ENCODE measurements at places on chromosomes 1 and 21.

- H3K4me3 ChIP-seq = no peak overlapping the region
- no peak for DNase-seq
- peaks cover 11% of the 10 kb centered on the region for H3K4me1 ChIP-seq
- no peaks in the 10 kb centered on the region for H3K27me3 ChIP-seq
These were observed 5.3 kb downstream of the CREG1 start for GRCh38 chr1:167548059-167548932.

- H3K4me1 ChIP-seq = no peaks in the 10 kb centered on the region
- no peaks in the 10 kb centered on the region for H3K27me3 ChIP-seq
- H3K4me3 ChIP-seq = no peak overlapping the region
- DNase-seq = no peak
These were observed 519.9 kb downstream of the SMYD3 start for GRCh38 chr1:245987219-245987545.

DNA sequence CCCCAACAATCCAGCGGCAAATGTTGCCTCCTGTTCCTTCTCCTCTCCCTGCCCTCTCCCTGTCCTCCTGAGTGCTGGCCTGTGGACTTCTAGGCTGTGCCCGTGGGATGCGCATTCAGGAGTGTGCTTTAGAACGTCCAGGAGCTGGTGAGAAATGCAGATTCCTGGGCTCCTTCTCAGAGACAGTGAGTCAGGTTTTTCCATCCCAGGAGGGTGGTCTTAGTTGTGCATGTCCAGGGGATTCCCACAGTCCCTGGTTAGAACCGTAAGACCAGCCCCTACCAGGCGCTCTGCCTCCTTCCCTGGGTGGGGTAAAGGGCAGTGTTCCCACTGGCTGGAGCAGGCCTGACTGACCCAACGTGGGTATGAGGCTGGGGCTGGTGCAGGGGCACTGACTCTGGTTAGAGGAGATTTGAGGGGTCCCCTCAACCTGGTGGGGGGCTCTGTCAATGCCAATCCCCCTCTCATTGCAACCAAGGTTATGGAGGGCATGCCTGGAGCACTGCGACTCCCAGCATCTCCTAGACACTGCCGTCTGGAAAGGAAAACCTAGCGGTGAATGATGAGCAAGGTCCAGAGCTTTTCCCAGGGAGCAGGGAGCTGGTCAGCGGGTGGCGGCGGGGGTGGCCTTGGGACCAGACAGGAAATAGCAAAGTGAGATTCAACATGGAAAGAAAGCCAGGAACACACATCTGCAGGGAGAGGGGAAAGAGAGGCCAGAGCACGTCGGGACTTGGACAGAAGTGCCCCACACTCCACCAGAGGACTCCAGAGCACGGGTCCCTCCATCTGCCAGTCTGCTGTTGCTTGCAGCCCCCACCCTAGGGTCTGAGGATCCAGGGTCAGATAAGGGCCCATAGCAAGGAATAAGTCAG, 38.5 kb downstream of the HSPG2 start:
- no peaks in the 10 kb centered on the region for H3K27me3 ChIP-seq
- peak overlapping the region; percentile 41 for H3K27ac ChIP-seq
- no peaks in the 10 kb centered on the region for H3K36me3 ChIP-seq
- H3K4me3 ChIP-seq = no peak overlapping the region
- peaks cover 1% of the 10 kb centered on the region for H3K4me1 ChIP-seq

DNA sequence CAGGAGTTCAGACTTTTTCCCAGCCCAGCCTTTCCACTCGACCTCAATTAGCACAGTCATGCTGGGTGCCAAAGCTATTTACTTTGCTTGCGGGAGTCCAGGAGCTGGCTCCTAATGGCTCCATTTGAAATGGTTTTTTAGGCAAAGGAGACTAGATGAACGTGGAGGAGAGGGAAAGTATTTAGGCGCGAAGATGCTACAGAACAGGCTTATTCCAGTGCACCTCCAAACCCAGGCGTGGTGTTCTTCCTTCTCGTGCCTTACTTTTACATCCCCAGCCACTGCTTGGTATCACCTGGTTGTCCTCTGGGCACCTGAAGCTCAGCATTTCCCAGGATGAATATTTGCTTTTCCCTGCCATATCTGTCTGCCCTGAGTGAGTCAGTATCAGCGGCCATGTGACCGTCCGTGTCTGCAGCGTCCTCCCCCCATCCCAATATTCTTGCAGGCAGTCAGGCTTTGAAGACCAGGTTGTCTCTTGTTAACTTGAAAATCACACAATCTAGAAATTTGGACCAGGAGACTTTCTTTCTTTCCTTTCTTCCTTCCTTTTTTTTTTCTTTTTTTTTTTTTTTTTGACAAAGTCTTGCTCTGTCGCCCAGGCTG, 198.5 kb downstream of the DYRK1A start:
- no peaks in the 10 kb centered on the region for H3K36me3 ChIP-seq
- peak overlapping the region; percentile 93 for H3K27ac ChIP-seq
- H3K4me3 ChIP-seq = no peak overlapping the region

Data from pancreas (tissue), 10 donors.